ENCODE measurements at places on chromosomes 6 and 20.
A peak's percentile ranks its signal among the peaks of the same experiment; 100 is the strongest.

DNA sequence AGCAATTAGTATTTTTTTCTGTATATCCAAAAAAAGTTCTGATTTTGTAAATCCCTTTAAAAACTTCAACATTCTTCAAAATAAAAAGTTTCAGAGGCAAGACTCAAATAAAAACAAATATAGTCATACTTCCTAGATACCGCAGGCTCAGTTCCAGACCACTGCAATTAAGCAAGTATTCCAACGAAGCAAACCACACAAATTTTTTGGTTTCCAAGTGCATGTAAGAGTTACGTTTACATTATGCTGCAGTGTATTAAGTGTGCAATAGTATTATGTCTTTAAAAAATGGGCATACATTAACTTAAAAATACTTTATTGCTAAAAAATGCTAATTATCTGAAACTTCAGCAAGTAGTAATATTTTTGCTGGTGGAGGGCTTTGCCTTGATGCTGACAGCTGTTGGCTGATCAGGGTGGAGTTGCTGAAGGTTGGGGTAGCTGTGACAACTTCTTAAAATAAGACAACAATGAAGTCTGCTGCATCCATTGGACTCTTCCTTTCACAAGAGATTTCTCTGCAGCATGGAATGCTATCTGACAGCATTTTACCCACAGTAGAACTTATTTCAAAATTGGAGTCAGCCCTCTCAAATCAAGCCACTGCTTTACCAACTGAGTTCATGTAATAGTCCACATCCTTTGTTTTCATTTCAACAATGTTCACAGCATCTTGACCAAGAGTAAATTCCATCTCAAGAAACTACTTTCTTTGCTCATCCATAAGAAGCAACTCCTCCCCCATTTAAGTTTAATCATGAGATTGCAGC, 46.0 kb downstream of the PHIP start:
- DNase-seq, result no peak

DNA sequence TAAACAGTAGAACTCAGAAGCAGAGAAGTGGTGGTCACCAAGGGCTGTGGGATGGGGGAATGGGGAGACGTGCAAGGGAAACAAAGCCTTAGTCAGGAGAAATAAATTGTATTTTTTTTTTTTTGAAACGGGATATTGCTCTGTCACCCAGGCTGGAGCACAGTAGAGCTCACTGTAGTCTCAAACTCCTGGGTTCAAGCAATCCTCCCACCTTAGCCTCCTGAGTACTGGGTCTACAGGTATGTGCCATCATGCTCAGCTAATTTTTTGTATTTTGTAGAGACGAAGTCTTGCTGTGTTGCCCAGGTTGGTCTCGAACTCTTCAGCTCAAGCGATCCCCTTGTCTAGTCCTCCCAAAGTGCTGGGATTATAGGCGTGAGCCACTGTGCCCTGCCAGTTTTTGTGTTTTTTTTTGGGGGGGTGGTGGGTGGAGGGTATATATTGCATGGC, 3.4 kb downstream of the HSPA1B start:
- no peak for DNase-seq

DNA sequence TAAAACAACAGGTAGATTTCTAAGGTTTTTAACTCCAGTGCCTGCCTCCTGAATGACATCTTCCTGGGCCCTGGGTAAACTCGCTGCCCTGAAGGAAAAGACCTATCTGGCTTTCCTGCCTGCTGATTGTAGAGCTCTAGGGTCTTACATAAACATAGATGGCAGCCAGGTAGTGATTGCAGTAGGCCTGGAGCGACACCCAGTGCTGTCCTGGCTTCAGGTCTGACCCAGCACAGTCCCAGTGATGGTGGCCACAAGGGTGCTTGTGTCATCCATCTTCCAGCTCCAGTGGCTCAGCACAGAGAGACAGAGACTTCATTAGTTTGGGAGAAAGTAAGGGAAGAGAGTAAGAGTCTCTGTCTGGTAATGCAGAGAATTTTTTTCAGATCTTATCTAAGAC, 542.9 kb upstream of the IMPG1 start:
- DNase-seq, result no peak

GRCh38 chr20:59087829-59088433, 45.3 kb upstream of the PRELID3B start:
- DNase-seq, result peak; percentile 81

- no peak for DNase-seq
Observed at GRCh38 chr20:56465997-56466396, 2.4 kb upstream of the RTF2 start.

DNA sequence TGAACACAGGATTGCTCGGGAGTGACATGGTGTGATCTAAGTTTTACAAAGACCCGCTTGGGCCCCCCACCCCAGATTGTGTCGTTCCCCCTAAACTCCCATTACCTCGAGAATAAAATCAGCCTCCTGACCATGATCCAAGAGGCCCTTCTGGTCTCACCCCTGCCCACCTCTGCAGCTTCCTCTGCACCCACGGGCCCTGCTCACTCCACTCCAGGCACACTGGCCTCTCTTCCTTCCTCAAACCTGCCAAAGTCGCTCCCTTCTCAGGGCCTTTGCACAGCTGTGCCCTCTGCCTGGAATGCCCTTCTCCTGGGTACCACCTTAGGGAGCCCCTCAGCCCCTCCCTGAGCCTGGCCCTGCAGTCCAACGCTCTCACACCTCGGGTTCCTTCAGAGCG, 17.9 kb downstream of the TGM2 start:
- no peak for DNase-seq

DNA sequence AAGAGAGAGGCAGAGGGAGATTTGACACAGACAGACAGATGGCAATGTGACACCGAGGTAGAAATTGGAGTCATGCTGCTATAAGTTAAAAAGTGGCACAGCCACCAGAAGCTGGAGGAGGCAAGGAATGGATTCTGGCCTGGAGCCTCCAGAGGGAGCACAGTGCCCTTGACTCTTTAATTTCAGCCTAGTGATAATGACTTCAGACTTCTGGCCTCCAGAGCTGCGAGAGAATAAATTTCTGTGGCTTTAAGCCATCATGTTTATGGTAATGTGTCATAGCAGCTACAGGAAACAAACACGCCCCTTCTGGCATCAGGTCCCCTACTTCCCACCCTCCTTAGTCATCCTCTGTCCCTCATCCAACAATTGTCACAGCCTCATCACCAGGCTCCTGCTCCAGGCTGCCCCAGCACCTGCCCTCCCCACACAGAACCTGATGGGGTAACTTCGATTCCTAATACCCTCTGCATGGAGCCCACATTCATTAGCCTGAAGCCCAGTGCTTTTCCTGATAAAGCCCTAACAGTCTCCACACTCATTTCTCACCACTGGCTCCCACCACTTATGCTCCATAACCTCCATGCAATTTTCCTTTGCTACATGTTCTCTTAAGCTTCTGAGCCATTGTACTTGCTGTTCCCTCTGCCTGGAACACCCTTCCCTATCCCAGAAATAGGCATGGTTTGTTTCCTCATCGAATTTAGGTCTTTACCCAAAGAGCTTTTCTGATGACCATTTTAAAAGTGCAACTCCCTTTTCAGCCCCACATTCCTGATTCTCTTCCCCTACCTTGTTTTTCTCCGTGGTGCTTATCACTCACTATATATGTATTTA, 69.7 kb upstream of the TOX2 start:
- no peak for DNase-seq

DNA sequence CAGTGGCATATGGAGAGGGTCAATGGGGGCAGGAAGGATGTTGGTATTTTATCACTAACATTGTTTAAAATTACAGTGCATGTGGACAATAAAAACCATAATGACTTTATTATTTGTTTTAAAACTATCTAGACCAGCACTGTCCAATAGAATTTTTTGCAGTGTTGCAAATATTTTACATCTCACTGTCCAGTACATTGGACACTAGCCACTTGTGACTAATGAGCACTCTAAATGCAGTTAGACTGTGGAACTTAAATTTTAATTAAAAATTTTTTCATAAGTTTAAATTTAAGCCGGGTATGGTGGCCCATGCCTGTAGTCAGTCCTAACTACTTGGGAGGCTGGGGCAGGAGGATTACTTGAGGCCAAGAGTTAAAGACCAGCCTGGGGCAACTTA, 101.7 kb downstream of the DTD1 start:
- no peak for DNase-seq

GRCh38 chr6:14100138-14100537, 17.4 kb upstream of the CD83 start:
- DNase-seq, result no peak

DNA sequence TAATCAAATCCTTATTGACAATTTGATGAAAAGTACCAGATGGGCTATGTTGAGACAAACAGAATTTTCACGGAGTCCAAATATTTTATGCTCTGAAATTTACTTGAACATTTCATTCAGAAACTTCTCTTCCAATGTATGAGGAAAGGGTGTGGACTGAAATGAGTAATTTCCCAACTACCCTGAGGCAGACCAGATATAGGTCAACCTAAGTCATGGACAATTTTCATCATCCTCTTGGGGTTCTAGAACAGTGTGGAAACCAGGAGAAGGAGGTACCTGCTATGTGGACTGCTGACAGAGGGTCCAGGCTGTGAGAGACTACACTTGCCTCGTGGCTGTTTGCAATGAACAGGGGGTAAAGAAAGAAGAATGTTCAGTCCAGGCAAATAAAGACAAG, 323.0 kb downstream of the ESR1 start:
- DNase-seq, result no peak

DNA sequence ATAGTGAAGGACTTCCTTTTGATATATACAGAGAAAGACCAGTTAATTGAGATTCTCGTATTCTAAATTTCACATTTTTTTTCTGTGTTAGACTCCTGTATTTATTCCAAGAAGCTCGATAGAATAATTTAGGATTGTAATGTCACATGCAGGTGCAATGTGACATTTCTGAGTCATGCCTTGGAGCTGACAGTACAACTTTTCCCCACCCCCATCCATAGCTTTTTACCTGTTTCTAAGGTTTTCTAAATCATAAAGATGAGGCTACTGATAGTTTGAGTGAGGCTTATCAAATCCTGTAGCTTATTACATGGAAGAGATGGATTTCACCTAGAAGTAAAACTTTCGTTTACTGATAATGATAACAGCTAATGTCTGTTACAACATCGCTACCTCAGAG, 37.6 kb downstream of the FLRT3 start:
- DNase-seq, result no peak

DNA sequence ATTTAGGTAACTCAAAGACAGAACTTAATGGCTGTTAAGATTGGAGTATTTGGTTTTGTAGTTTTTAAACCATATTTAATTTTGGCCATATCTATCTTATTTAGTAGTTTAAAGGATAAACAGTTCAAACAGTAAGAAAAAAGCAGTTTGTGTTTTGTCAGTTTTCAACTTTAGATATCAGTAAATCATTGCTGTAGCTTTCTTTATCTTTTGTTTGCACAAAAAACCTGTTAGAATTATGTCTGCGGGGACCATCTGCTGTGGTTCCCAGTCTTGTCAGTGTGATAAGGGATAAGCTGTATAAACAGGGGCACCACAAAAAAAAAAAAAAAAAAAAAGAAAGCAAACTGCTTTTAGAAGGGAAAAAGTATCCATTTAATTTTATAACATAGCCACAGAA, 40.9 kb downstream of the CDKAL1 start:
- DNase-seq, result no peak

DNA sequence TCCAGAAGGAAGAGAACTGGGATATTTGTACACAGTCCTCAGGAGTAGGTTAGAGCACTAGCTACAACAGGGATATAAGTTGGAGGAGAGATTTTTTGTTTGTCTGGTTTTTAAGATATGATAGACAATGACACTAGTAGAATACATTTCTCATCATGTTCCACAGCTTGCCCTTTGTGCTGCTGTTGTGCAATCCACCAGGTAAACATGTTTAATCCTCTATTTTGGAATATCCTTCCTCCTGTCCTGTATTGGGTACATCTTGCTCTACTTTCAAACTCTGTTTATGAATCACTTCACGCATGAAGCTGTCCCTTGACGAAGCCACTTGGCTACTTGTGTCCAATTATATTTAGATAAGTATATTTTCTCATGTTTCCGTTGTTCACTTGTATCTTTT, 153.6 kb upstream of the TENT5A start:
- no peak for DNase-seq

DNA sequence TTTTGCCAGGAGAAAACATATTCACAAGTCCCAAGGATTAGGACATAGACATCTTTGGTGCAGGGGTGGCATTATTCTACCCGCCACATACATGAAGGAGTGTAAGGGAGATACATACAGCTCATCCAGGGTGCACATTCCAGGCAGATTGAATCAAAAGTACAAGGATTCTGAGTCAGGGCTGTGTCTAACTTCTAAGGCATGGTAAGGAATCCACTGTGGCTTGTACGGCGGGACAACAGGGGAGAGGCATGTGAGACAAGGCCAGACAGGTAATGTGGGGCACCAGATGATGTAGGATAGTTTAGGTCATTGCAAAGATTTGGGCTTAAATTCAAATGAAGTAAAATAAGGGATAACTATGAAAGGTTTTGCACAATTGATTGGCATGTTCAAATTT, 780.9 kb downstream of the C6orf118 start:
- no peak for DNase-seq

DNA sequence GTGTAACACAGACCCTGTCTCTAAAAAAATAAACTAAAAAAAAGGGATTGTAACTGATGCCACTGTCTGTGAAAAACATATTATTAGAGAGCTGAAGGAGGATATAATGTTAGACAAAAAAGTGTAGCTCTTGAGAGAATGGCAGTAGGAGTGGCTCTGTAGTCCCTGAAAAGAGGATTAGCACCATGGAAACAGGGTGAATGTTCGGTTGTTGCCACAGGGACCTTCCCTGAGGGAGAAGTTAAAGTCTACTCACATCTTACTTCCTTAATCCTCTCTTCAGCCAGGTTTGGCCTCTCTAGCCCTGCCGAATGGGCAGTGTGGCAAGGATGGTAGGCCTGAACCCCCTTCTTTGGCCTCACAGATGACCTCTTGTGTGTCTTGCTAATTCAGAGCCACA, 12.1 kb downstream of the SCAND1 start:
- DNase-seq, result peak; percentile 85

DNA sequence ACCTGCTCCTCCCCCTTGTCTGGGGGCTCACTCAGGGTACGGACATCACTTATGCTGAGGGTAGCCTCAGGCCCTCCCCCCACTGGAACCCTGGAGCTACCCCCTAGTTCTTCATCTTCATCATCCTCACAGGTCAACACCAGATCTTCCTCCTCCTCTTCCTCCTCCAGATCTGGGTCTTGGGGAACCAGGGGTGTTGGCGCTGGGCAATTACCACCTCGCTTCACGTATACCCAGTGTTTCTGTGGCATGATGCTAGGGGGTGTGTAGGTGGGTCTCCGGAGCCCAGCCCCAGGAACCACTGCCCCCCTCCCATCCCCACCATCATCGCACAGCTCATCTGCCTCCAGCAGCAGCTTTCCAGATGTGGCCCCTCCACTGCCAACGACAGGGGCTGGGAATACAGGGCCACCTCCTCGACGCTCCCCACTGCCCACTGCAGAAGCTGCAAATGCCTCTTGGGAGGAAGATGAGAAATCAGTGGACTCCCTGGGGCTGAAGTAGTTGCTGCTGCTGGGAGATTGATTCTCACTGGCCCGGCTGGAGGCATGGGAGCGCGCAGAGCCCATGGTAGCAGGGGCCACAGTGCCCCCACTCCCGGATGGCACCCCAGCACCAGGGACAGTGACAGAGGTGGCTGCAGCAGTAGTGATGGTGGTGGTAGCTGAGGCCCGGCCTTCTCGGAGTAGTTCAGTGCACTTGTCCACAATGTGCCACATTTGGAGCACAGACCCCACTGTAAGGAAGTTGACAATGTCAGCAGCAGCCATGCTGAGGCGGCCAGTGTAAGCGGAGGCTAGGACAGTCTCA, 1.5 kb downstream of the ZBTB22 start:
- DNase-seq, result no peak

- no peak for DNase-seq
Observed at GRCh38 chr6:5659467-5659866, 347.3 kb downstream of the NRN1 start.

- DNase-seq, result no peak
Observed at GRCh38 chr6:16386057-16386456, 147.7 kb downstream of the GMPR start.

- no peak for DNase-seq
Observed at GRCh38 chr20:22789676-22790075, 205.3 kb upstream of the FOXA2 start.
